ENCODE measurements at places on chromosomes 1 and 21.
A peak's percentile ranks its signal among the peaks of the same experiment; 100 is the strongest.

- DNase-seq, result no peak
Measured at GRCh38 chr1:234838182-234838581, 228.2 kb upstream of the IRF2BP2 start.

- DNase-seq, result peak; percentile 79
Measured at GRCh38 chr1:204651843-204652421, 33.6 kb downstream of the LRRN2 start.

DNA sequence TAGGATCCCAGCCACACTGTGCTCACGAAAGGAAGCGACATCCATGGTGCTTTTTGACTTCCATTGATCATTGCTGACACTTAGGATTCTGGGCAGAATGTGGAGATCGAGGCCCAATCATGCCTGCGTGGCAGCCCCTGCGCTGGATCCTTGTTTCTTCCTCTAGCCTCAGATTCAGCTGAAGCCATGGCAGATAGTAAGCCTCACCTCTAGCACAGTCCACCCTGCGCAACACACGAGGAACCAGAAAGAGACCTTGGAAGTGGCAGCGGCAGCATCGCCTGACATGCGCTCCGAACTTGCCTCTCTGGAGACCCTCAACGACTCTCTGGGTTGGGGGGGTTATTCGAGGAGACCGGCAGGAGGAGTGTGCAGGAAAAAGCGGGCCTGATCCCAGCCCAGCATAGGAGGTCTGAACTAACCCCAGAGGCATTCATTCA lies 10.6 kb downstream of the HLX start:
- no peak for DNase-seq

DNA sequence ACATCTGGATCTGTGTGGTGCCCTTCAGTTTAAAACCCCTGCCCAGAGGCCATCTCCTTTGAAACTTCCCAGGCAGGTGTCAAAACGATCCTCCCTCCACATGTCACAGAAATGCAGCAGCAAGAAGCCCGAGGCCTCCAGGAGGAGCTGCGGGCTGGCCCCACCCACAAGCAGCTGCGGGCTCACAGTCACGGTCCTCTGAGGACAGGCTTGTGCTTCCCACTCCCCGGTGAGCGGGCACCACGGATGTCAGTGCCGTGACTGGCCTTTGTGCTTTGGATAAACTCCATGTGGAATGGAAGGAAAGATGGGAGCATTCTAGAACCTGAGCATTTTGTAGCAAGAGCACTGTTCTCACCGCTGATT lies 65.8 kb downstream of the SIK1 start:
- DNase-seq, result no peak

- no peak for DNase-seq
Measured at GRCh38 chr1:91349524-91349923, 55.1 kb downstream of the HFM1 start.

DNA sequence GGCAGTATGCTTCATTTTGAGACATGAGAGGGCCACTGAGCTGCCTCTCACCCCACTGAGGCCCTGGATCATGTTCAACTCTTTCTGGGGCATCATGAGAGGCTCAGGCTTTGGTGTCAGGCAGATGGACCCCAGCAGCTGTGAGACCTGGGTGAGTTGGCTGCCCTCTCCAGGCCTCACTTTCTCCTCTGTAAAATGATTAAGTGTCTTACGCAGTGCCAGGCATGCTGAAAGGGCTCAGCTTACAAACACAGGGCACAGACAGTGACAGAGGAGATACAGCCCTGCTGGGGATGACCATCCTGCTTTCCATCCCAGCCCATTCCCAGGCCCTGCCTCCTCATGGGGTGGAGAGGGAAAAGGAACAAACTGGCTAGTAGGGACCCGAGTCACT lies 387.4 kb downstream of the MATN1 start:
- no peak for DNase-seq

DNA sequence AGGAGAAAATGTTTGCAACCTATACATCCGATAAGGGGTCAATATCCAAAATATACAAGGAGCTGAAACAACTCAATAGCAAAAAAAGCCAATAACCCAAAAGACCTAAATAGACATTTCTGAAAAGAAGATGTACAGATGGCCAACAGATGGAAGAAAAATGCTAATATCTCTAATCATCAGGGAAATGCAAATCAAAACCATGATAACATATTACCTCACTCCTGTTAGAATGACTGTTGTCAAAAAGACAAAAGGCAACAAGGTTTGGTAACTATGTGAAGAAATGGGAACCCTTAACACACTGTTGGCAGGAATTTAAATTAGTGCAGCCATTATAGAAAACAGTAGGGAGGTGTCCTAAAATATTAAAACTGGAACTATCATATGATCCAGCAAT lies 74.7 kb downstream of the LEPR start:
- DNase-seq, result no peak

DNA sequence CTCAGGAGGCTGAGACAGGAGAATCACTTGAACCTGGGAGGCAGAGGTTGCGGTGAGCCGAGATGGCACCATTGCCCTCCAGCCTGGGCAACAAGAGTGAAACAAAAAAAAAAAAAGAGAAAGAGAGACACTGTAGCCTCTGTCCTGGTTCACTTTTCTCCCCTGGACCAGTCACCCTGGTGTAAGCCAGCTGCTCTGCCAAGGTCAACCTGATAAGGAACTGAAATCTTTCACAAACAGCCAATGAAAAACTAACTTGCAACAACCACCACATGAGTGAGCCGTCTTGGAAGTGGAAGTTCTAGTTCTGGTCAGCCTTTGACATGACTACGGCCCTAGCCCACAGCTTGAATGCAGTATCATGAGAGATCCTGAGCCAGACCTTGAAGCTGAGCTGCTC lies 36.8 kb upstream of the CXADR start:
- DNase-seq, result no peak

GRCh38 chr1:41322835-41323234 lies 38.4 kb upstream of the FOXO6 start:
- peak; percentile 37 for DNase-seq

DNA sequence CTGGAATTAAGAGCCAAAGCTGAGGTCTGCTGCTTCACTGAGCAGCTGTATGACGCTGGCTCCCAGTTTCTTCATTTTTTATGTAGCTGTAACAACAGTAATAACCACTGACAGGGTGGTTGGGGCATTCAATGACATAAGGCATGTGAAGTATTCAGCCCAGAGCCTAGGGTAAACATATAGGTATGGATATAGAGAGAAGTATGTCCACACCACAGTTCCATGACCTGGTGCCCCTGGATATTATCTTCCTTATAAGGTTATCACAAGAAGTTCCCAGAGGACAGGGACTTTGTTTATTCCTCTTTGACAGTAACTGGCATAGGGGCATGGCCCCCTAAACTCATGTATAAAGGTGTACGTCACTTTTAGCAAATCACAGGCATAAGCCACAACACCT lies 14.7 kb downstream of the RAB42 start:
- no peak for DNase-seq

- no peak for DNase-seq
Measured at GRCh38 chr1:15777909-15778707, 19.5 kb downstream of the FBLIM1 start.

- DNase-seq, result peak; percentile 8
Measured at GRCh38 chr1:184771190-184771691, 16.6 kb upstream of the EDEM3 start.

DNA sequence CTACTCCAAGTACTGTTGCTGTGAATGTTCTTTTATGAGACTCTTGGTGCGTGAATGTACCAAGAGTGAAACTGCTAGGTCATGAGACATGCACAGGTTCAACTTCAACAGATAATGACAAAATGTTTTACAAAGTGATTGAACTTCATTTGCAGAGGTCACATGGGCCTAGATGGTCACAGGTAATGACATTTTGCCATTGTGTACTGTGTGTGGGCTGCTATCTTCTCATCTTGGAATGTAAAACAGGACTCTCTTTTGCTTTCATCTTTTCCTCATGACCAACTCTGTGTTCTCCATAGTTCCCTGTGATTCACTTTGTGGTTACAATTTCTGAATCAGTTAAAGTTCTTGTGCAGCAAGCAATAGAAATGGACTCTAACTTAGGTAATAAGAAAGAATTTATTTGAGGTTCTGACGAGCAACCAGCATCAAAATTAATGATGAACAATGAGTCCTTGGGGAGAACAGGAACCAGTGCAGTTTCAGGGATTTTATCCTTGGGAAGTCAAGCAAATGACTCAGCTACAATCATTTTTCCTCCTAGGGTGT lies 16.2 kb upstream of the TSNAX start:
- no peak for DNase-seq

DNA sequence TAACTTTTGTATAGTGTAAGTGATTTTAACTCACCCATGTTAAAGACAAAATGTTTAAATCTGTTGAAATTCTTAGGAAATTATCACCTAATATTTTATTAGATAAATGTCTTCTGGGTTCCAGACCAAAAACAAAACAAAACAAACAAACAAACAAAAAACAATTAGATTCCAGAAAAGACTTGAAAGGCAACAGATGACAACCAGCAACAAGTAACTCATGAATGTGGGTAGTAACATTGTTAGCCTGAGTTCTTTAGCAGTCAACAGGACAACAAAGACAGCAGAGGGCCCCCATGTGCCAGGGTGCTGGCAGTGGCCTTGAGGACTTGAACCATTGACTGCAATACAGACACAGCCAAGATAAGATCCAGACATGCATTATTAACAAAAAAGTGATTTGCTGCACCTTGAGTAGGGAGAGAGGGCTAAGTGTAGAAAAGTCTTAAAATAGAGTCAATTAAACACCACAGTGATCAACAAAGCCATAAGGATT lies 2.4 kb upstream of the CD247 start:
- DNase-seq, result no peak

GRCh38 chr1:3457910-3458883 lies 3.7 kb downstream of the ARHGEF16 start:
- DNase-seq, result no peak

DNA sequence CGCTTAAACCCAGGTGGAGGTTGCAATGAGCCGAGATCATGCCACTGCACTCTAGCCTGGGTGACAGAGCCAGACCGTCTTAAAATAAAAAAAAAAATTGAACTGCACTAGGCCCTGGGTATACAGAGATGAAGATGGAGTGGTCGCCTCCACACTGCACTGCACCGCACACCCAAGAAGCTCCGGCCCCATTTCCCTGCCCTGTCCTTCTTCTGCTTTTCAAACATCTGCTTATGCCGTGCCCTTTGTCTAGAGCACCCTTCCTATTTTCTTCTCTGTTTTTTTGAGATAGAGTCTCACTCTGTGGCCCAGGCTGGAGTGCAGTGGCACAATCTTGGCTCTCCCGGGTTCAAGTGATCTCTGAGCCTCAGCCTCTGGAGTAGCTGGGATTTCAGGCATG lies 17.4 kb downstream of the IQGAP3 start:
- no peak for DNase-seq

DNA sequence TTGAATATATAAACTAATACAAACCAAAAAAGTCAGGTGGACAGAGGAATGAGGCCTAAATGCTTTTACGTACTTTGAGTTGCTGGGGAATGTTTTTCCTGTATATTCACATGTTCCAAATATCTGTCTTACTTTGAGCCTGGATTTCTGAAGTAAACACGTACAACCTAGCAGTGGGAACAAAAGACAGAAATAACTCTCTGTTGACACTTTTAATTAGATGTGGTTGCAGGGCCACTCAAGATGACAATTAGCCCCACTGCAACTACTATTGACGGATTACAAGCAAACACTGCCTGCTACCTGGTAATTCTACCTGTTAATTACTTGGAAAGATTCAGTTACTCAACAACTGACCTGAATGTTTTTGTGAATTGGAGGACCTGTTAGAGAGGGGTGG lies 196.9 kb downstream of the TTLL7 start:
- peak; percentile 98 for DNase-seq

DNA sequence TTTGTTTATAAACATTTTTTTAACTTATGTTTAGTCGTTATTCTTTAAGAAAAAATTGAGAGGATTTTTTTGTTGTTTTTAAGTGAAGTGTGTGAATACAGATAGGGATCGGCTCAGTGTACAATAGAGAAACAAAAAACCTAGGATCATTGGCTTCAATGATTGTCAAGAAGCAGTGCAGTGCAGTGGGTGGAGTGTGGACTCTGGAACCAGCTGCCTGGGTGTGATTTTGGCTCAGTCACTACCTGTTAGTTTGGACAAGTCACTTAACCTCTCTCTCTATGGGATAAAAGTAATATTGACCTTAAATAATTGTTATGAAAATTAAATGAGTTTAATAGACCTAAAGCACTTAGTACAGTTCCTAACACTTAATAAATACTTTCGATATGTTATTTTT lies 41.3 kb downstream of the SCCPDH start:
- no peak for DNase-seq

GRCh38 chr1:107673006-107673405 lies 292.0 kb downstream of the VAV3 start:
- DNase-seq, result no peak

- DNase-seq, result no peak
Measured at GRCh38 chr1:100869996-100870395, 24.6 kb downstream of the EXTL2 start.

- DNase-seq, result no peak
Measured at GRCh38 chr1:185776522-185776921, 42.3 kb downstream of the HMCN1 start.

DNA sequence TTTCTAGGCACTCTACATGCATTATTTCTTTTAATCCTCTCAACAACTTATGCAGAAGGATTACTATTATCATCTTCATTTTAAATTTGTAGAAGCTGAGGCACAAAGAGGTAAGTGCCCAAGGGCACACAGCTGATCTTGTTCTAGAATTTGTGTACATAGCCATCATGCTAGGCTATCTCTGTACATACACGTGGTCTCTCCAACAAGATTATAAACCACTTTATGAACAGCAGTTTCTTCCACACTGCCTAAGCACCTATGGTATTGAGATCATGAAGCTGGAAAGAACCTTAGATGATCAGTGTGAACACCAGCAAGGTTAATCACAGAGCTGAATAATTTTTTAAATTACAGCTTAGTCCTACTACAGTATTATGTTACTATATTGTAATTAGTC lies 28.9 kb downstream of the UCHL5 start:
- DNase-seq, result no peak

DNA sequence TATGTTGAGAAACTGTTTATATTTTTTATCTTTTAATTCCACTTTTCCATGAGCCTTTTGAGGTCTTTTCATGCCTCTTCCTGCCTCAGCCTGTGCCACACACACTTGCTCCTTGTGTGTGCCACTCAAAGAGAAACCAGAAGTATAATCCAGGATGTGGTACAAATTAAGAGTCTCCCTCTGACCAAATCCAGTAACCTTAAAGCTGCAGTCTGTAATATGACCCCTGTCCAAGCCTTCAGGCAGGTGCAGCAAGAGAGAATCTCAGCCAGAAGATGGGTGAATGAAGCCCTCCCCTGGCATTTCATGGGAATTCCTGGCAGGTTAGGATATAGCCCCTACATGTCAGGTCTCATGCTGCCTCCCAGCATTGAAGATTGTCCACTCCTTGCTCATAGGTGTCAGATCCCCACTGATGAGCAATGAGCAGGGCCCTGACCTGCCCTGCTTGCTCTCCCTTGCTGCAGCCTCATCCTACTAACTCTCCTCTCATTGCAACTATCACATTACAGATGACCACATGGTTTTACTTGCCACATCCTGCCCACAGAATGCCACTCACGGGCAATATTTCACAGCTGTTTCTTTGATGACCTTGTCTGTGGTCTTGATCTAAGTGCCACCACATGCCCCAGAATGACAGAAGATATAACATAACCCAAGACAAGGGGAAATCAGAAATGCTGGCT lies 169.3 kb downstream of the SEC16B start:
- DNase-seq, result peak; percentile 56

GRCh38 chr1:102151242-102151641 lies 154.5 kb upstream of the OLFM3 start:
- DNase-seq, result no peak

Data from NCI-H1105 treated with DMSO at 0.1 percent for 48 hours (cell line).